Occipital lobe (tissue), 3 donors: ENCODE measurements at places on chromosomes 3 and 15.

GRCh38 chr15:74983725-74984231, 11.6 kb upstream of the SCAMP5 start:
- DNase-seq, result no peak

GRCh38 chr15:51939216-51939615, 32.4 kb downstream of the LEO1 start:
- DNase-seq, result no peak

- peak; percentile 41 for DNase-seq
Measured at GRCh38 chr15:76196269-76197231, 114.7 kb downstream of the ETFA start.

GRCh38 chr3:187465503-187465902, 97.3 kb downstream of the RTP4 start:
- DNase-seq, result no peak

DNA sequence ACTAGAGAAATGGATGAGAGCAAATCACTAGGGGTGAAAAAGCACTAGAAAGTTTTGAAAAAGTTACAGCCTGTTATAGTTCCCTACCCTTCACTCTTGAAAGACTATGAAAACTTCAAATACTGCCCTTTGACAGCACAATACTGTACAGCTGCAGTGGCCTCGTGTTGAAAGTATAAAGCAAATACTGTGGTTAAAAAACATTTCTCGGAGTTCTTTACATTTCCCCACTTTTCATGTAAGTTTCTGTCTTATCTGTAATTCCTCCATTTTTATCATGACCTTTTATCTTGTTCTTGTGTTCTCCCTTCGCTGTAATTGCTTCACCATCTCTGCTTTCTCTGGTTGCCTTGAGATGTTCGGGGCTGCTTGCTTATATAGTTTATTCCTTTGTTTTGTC, 423.8 kb upstream of the CFAP20DC start:
- DNase-seq, result no peak

GRCh38 chr15:91520850-91521249, 332.7 kb upstream of the SLCO3A1 start:
- DNase-seq, result no peak

DNA sequence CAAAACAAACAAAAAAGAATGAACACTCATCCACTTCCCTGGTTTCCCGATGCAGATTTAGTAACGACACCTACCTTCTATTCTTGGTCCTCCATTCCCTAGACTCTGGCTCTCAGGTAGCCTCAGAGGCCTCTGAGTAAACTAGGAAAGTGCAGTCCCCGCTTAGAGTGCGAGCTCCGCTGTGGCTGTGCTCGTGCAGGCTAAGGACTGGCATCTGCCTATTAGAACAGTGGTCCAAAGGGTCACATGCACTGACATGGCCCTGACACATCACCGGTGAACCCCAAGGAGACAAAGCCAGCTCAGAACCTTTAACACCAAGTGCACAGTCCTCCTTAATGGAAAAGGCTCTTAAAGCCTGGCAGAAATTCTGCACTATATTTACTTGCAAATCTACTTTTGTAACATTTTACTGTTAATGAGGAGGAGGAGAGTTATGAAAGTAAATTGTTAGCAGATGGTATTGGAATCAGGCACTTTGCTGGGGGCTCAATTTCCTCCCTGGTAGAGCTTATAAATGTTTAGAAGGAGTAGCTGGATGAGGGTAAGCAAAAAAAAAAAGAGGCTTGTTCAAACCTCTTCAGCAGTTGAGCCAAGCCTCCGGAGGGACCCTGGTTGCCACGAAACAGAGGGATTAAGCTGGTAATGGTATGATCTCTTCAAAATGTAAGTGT, 31.1 kb downstream of the VGLL4 start:
- no peak for DNase-seq

DNA sequence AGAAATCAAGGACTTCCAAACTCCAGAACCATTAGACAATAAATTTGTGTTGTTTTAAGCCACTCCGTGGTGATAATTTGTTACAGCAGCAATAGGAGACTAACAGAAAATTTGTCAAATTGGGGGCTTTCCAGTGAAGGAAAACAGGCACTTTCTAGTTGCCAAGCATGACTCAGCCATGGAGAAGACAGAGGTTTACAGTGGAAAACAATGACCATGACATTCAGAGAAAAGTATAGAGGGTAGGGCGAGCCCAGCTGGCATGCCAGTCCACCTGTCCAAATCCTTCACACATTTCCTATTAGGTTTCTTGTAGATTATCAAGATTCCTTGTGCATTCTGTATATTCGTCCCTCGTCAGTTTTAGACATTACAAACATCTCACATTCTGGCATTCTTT, 24.9 kb downstream of the SLCO2A1 start:
- no peak for DNase-seq

GRCh38 chr3:9916346-9916733, 558 bp upstream of the IL17RC start:
- DNase-seq, result no peak

GRCh38 chr3:11641316-11641682, 2.4 kb downstream of the VGLL4 start:
- no peak for DNase-seq

GRCh38 chr15:88472225-88472624, 4.7 kb downstream of the MRPS11 start:
- no peak for DNase-seq

GRCh38 chr3:24562895-24563294, 68.2 kb upstream of the THRB start:
- no peak for DNase-seq

DNA sequence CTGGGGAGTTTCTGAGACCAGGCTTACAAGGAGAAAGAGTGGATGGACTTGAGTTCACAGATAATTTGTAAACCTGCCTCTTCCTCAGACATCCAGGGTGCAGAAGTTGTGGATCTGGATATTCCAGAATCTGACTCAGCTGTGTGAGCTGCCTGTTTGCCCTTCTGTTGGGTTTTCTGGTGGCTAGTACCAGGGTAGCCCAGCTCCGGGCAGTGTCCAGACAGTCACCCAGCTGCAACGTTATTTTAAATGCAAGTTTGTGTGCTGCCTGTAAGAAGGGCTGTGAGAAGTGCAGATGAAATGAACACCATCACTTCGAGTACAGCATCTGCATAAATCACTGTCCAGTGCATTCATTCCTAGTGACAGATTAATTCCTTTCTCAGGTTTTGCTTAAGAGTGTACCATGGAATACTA, 1053.0 kb downstream of the TUSC7 start:
- DNase-seq, result no peak

DNA sequence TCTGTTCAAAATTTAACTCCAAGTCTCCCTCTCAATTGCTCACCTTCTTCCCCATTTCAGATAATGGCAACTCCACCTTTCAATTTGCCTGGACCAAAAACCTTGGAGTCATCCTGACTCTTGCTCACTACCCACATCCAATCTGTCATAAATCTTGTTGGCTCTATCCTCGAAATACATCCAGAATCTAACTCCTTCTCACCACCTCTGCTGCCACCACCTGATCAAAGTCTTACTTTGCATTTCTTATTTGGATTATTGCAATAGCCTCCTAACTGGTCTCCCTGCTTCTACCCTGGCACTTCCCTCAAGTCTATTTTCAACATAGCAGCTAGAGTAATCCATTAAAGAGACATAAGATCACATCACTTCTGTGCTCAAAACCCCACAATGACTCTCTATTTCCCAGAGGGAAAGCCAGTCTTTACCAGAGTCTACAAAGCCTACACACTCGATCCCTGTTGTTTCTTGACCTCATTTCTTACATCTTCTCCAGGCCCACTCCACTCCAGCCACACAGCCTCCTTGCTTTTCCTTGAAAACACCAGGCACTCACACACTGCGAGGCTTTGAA, 86.6 kb downstream of the GPR156 start:
- DNase-seq, result no peak

- DNase-seq, result no peak
Measured at GRCh38 chr3:72440491-72440890, 407.8 kb downstream of the SHQ1 start.

GRCh38 chr3:37308247-37308646, 133.9 kb upstream of the LRRFIP2 start:
- DNase-seq, result no peak

- no peak for DNase-seq
Measured at GRCh38 chr3:120145542-120146285, 51.5 kb upstream of the GSK3B start.

- DNase-seq, result no peak
Measured at GRCh38 chr3:53382106-53382505, 34.8 kb upstream of the DCP1A start.

- DNase-seq, result peak; percentile 26
Measured at GRCh38 chr3:168165390-168166269, 69.9 kb upstream of the GOLIM4 start.

GRCh38 chr15:80403712-80404056, 498 bp upstream of the ARNT2 start:
- peak; percentile 68 for DNase-seq

GRCh38 chr3:66398228-66399025, 102.4 kb downstream of the LRIG1 start:
- no peak for DNase-seq

- DNase-seq, result no peak
Measured at GRCh38 chr3:133573629-133574194, at the start of gene CDV3. Gene CDV3 (plus strand): TSS chr3:133573686. CDS start chr3:133574045, 359 bp downstream.

DNA sequence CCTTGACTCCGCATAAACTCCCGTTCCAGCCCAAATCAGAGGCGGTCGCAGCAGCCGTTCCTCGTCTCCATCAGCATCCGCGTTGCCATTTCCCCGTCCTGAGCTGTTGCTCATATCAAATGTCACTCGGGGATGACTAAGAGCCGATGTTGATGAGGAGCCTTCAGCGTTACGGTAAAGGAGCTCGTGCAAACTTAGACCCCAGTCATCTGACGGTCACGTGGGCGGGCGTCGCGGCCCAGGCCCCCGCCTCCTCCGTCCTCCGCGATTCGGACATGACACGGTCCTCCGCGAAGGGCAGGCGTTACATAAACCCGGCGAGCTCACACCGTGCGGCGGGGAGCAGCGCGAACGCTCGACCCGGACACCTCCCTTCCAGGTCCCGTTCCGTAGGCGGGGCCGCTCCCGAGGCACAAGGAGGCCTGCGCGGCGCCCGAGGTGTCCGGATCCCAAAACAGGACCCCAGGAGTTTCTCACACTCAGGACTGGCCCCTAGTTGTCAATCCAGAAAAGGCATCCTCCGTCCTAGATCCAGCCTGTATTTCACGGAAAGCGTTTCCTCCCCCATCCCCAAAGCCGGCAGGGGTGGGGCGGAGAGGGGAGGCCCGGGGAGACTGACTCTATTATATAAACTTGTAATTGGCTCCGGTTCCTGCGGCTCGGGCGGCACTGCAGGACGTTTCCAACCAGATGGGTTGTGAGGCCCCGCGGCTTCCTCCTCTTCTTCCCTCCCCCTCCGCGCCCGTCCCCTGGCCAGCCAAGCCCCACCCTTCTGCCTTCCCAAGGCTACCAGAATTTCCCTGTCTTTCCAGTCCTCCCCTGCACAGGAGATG, 100.0 kb upstream of the IGF1R start:
- peak; percentile 70 for DNase-seq

DNA sequence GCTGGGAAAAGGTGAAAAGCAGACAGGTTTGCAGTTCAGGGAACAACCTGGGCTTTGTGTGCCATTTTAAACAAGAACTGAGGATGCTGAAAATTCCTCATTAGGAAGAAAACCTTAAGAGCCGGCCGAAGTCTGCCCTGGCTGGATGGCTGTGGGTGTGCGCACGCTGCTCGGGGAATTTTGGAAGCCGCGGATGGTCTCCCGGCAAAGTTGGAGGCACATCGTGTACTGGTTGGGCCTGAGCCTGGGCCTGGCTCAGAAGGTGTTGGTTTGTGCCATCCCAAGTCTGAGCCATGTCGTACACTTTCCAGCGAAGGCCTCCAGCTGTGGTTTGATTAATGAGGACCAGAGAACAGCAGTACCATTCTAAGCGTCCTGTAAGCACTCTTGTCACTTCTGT, 188.2 kb downstream of the ATP10A start:
- DNase-seq, result no peak

GRCh38 chr3:171230865-171231264, 204.3 kb upstream of the SLC2A2 start:
- DNase-seq, result no peak

GRCh38 chr3:103195216-103195615, 760.4 kb downstream of the ZPLD1 start:
- no peak for DNase-seq

GRCh38 chr15:29687204-29687815, 135.0 kb downstream of the TJP1 start:
- DNase-seq, result no peak

GRCh38 chr3:16335772-16336645, 71.0 kb downstream of the OXNAD1 start:
- no peak for DNase-seq

DNA sequence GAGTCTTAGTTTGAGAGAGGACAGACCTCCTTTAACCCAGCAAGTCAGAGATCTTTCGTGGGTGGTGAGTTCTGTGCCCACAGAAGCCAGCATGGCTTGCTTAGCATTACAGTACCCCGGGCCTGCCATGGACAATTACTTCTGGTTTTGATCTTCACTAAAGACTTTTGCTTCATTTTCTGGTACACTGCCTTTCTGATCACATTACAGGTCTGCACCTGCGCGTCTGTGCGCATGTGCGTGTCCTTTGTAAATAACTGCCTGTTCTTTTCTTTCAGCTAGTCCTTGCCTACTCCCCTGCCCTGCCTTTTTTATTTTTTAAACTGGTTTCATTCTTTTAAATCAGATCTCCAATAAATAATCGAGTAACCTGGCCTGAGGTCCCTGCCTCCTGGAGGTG, 57.1 kb upstream of the CMTM8 start:
- DNase-seq, result no peak

DNA sequence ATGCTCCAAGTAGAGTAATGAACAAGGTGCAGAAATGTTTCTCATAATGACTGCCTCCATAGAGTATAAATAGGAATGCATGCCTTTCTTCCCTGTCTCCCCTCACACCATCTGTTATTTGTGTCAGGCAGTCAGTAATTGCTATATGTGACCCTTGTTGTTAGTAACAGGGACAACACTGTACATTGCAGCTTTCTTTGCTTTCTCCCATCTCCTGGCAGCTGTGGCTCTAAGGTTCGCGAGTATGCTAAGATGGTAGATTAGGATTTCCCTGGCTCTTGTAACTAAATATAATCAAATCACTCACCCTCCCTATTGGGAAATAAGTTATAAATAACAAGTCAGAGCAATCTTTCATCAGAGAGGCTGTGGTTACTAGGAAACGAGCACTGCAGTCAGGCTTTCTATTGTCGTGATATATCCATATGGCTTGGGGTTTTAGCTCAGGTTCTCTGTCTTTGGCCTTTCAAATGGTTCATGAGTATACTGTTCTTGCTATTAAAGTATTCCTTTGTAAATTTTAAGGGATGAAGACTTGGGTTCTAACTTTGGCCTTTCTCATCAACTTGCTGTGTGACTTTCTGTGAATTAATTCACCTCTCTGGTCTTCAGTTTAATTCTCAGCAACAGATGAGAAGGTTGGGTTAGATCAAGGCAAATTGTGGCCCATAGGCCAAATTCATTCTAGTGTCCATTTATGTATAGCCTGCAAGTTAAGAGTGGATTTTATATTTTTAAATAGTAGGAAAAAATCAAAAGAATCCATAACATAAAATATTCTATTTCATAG, 8.1 kb upstream of the MINDY4B start:
- no peak for DNase-seq

- peak; percentile 22 for DNase-seq
Measured at GRCh38 chr3:192303235-192303634, 424.1 kb downstream of the FGF12 start.
